ENCODE measurements at places on chromosomes 1 and 21.

DNA sequence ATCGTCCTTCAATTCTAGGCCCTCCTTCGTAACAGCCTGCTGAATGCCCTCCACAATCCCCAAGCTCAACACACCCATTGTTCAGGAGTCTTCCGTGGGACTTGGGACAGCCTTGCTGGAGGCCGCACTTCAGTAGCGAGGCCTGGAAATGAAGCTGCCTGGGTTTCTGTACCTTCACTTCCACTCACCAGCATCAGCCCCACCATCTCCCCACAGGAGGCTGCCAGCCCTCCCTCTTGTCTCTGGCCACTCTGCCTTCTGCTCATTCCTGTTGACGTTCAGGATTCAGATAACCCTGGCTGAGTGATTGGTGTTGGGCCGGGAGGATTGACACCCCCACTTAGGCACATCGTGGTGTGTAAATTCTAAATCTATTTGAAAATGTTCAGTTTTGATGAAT lies 23.4 kb upstream of the CSF1 start:
- no peak for DNase-seq

GRCh38 chr1:55374801-55375616 lies 159.8 kb upstream of the USP24 start:
- DNase-seq: no peak

GRCh38 chr1:226950316-226950715 lies 10.2 kb downstream of the COQ8A start:
- no peak for DNase-seq

DNA sequence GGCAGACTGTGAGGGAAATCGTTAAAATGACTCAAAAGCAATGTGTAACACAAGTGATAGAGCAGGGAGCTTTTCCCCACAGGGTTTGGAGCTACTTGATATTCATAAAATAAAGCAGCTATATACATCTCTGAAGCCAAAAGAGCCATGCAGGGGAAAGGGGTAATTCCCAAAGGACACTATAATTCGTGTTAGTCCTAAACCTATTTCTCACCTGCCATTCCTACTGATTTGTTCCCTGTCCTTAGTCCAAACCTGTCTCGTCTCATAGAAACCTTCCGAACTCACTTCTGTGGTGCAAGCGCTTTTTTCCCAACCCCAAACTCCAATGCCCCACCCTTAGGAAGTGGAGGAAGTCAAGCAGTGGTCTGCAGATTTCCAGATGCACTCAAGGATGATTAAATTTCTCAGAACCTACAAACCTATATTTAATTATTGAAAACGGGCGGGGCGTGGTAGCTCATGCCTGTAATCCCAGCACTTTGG lies 946 bp upstream of the HNRNPR start:
- no peak for DNase-seq

DNA sequence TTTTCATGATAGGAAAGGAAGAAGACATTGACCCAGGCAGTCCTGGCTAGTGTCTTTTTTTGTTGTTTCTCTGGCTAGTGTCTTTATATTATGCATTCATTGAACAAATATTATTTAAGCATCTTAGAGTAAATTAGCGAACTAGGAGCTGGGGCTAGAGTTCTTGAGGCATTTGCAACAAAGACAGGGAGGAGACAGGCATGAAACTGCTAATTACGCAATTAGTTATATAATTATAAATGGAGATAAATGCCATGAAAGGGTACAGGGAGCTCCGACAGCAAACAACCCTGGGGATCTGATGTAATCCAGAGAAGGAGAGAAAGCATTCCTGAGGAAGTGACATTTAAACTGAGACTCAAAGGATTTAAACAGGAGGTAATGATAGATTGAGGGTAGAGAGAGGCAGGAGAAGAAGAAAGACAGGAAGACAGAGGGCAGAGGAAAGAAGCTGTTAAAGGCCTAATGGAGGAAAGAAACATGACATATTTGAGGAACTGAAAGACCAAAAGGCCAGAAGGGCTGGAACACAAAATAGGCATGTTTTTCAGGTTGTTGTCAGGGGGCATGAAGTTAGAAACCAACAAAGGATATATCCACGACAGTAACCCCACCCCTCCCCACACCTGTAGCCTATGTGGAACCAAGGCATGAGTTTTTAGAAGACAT lies 99.5 kb upstream of the GJB5 start:
- DNase-seq: no peak

- no peak for DNase-seq
These were observed 641 bp upstream of the CFAP107 start for GRCh38 chr1:12745126-12745991.

DNA sequence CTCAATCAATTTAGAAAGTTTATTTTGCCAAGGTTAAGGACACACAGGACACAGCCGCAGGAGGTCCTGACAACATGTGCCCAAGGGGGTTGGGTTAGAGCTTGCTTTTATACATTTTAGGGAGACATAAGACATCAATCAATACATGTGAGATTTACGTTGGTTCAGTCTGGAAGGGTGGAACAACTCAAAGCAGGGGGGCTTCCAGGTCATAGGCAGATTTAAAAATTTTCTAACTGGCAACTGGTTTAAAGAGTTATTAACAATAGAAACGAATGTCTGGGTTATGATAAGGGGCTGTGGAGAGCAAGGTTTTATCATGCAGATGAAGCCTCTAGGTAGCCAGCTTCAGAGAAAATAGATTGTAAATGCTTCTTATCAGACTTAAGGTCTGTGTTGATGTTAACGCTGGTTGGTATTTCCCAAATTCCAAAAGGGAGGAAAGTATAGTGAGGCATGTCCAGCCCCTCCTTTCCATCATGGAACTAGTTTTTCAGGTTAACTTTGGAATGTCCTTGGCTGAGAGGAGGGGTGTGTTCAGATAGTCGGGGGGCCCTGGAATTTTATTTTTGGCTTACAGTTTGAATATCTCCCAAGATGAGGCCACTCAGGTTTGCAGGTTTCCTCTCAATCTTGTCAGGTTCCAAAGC lies 31.0 kb upstream of the TGFBR3 start:
- DNase-seq: no peak

GRCh38 chr1:232965124-232965911 lies 14.9 kb downstream of the NTPCR start:
- no peak for DNase-seq

DNA sequence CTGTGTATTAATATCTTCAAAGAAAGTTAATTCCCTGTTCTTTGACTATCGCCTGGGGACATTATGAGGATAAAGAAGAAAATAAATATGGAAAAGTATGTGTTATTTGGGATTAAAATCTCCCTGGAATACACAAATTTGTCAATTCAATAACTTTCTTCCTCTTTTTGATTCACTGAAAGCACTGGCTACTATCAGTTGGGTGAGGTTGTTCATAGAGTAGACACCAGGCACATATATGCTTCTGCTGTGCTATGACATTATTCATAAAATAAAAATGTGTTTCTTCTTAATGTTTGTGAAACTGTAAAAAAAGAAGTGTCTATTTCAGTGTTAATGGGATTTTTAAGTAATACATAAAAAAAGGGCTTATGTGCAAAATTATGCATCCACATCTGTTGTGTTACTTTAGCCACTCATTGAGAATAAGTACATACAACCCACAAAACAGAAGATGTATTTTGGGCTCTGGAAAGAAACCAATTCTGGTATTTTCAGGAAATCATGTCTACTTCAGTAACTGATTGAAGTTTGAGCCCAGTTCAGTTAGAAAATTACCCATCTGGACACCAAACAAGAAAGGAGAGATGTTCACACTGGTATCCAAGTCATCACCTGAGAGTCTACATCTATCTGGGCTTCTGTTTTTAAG lies 169.4 kb downstream of the GABPA start:
- DNase-seq: no peak

DNA sequence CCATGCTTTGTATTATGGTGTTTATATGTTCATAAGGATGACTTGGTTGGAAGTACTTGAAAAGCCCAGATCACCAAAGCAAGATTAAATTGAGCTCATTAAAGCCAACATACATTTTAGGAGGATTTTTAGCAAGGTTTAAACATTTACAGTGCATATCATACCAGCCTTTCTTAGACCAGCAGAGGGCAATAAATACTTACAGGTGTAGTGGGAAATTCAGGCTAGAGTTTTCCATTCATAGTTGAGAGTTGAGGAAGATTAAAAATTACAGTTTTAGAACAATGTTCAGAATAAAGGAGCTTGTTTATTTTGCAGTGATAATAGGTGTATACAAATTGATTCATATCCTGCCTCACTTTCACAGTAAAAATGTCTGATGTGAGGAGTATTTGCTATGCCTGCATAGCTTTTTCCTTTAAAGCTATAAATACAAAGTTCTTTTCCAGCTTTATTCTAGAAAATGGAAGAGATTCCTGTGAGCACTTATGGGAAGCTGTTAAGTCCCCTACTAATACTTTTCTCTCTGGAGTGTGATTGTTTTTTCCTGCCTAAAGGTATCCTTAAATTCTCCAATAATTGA lies 35.3 kb downstream of the DTL start:
- DNase-seq: no peak

GRCh38 chr1:228964178-228965089 lies 229.2 kb downstream of the RHOU start:
- DNase-seq: no peak

- DNase-seq: no peak
These were observed 90.1 kb upstream of the BCL10 start for GRCh38 chr1:85366391-85367170.

- DNase-seq: peak; percentile 56
These were observed 2.0 kb downstream of the RCSD1 start for GRCh38 chr1:167631936-167632614.

GRCh38 chr1:86416343-86416742 lies 7.6 kb upstream of the CLCA2 start:
- DNase-seq: no peak

GRCh38 chr1:21084111-21084810 lies 92.4 kb downstream of the EIF4G3 start:
- no peak for DNase-seq

DNA sequence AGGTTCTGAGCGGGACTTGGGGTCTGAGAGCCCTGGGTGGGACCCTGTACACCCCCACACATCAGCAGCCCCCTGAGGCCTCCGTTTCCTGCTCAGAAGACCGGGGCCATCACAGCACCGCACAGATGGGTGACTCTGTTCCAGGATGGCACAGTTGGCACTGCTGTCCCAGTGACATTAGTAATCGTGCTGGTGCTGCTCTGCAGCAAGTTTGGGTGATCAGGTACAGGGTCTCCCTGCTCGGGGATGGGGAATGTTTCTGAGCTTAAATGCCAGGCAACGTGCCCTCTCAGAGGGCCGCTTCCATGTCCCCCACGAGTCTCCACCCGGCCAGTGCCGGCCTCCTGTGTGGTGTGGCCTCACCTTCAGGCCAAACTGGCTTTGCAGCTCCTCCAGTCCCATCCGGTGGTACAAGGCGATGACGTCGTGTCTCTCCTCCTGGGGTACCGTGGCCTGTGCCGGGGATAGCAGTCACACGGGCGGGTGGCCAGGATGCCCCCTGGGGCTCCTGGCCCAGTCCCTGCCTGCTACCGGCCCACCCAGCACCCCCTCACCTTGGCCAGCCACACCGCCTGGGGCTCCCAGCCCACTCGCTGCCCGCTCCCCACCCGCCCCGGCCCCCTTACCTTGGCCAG lies 17.1 kb downstream of the PRXL2B start:
- no peak for DNase-seq

GRCh38 chr1:58620926-58621325 lies 43.9 kb upstream of the TACSTD2 start:
- no peak for DNase-seq

- peak; percentile 29 for DNase-seq
These were observed at the start of gene LCE3A for GRCh38 chr1:152622803-152623202. LCE3A (minus strand) TSS chr1:152623103; CDS start chr1:152623103, 0 bp downstream.

- no peak for DNase-seq
These were observed 9.1 kb upstream of the EXO1 start for GRCh38 chr1:241838897-241839296.

GRCh38 chr1:236389253-236389652 lies 4.8 kb upstream of the EDARADD start:
- no peak for DNase-seq

DNA sequence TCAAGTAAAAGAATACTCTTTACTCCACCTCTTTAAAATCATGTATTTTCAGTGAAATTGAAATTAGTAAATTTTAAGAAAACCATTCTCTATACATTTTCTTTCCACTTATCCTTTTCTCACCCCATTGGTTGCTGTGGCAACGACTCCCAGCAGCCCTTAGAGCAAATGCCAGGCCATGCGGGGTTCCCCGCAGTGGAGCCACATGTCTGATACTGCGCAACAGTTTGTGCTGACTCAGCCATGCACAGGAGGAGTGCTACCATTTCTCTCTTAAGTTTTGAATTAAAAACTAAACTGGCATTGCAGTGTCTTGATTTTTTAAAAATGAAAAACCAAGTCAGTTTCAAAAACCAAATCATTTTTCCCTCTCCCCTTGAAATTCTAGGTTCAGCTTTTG lies 214.1 kb upstream of the L1TD1 start:
- DNase-seq: no peak

GRCh38 chr1:206490771-206491405 lies 16.4 kb upstream of the RASSF5 start:
- DNase-seq: no peak

DNA sequence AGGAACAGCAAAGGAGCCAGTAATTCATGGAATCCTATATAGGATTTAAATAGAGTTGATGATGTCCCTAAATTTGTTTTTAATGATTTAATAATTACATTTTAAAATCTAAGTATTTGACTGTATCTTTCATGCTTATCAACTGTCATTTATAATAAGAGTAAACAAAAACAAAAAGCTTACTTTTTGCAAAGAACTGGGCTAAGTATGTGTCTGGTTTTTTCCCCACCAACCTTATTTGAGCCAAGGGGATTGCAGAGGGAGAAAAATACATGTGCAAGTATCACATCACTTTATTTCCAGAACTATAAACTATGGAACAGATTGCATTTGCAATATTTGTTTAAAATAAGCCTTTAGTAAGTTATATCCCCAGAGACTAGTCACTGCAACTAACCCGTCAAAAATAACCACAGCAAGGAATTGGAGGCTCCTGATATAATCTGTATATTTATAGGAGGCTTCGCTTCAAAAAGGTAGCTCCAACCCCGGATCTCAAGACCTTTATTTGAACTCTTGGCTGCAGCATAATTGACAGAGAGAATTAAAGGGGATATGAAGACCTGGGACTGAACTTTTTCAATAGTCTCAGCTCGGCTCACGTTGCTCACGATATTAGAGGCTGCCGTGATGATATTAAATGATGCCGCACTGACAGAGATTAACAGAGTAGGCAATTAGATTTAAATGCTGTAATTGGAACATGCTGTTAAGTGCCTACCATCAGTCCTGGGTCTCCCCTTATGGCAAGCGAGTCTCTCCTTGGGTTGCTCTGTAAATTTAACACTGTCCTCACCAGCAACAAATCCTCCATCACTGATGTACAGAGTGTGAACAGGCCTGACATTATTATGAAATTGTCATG lies 329.1 kb upstream of the NFIA start:
- no peak for DNase-seq

GRCh38 chr1:32895325-32896215 lies 5.6 kb downstream of the TMEM54 start:
- peak; percentile 27 for DNase-seq

GRCh38 chr1:27436204-27437159 lies 44.1 kb downstream of the GPR3 start:
- DNase-seq: no peak
